NCI-H2107 (cell line): ENCODE measurements at places on chromosomes 6 and 20.
A peak's percentile ranks its signal among the peaks of the same experiment; 100 is the strongest.

DNA sequence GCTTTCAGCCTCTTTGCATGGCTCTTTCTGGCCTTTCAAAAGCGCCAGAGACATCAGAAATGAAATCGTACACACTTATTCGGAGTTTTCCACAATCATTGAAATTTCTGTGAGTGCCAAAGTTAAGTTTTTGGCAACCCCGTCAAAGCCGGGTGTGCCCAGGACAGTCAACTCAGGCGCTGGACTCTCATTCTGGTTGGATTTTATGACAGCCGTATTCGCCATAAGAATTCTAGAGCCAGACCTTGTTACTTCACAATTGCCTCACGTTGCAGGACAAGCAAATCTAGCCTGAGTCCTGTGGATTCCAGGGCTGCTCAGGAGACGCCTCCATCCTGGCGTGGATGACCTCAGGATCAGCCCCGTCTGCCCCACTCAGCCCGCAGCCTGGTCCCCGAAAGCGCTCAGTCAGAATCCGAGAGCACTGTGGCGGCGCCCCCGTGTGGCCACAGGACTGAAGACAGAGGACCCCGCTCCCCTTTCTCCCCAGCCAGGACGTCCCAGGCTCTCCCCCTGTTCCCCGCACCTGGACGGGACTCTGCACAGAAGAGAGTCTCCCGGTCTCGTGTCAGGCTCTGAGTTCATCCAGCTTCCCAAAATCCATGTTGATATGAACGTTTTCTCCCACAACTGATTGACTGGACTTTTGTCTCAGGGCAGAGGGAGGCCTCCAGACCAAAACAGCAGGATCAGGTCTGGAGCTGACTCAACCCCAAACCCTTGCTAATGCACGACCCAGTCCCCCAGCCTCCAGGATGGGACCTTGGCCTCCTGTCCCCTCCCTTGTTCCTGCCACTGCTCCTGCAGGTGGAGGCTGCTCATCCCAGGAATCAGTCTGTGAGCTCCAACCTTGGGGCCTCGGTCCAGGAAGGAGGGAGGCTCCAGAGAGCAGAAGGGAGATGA lies 38.2 kb downstream of the MICA start:
- DNase-seq = no peak

DNA sequence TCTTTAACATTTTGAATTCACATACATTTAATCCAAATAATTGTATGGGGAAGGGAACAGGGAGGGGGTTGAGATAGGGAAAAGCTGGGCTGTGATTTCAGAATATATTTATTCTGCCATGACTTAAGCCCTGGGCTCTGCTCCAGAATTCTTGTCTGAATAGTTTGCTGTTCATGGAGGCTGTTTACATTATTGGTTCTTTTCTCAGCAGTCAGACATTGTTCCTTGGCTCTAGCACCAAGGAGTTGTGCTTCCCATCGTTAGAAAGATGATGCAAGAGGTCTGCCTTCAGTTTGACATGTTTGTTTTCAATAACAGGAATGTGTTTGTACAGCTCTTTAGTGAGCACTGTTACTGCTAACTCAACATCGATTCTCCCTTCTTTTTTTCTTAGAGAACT lies 198.8 kb upstream of the CDYL start:
- DNase-seq = no peak

GRCh38 chr20:45350217-45350616 lies 2.0 kb upstream of the SDC4 start:
- no peak for DNase-seq

DNA sequence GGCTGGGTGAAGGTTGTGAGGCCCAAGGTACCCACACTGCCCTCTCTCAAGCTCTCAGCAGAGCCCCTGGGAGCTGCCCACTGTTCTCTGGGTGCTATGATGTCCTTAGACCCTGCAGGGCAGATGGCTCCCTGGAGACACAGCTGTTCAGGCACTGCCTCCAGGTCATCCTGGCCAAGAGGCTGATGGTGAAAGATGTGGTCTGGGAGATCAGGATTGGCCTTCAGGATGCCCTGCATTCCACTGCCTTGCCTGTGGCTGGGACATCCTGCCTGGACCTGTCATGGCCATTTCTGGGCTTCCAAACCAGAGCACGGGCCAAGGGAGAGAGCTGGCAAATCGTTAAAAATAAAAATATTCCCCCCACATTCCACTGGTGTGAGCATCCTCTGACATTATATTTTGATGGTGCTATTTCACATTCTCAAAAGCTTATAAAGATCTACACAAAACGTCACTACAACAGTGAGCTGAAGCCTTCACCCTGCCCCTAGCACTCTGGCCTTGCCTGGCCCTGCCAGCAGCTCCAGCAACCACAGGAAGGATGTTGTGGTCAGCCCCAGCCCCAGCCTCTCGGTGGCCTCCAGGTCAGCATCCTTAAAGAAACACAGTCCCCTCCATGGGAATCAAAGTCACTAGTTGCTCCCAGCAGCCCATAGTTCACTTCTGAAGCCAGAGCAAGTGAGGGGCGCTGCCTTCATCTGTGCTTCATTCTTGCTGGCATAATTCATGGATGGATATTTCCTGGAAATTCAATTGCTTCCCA lies 13.5 kb upstream of the KCNK16 start:
- no peak for DNase-seq

DNA sequence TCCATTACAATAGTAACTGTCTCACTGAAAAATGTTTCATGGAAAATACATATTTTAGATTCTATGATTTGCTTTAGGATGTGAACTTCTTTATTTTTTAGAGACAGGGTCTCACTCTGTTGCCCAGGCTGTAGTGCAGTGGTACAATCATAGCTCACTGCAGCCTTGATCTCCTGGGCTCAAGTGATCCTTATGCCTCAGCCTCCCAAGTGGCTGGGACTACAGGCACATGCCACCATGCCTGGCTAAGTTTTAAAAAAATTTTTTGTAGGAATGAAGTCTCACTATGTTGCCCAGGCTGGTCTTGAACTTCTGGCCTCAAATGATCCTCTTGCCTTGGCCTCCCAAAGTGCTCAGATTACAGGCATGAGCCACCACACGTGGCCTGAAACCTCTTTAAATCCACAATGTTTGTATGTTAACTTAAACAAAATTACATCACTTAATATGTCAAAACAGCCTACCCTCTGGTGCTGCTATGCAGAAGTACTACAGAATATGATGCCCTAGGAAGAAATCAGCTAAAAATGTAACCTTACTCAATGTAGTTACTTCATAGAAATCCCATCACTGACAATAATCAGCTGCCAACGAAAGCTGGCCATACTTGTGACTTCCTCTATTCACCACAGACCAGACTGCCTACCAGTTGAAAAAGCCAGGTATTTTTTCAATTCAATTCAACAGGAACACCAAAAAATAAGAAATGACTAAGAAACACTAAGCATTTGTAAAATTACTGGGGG lies 17.6 kb downstream of the EEF1A1 start:
- DNase-seq = no peak

DNA sequence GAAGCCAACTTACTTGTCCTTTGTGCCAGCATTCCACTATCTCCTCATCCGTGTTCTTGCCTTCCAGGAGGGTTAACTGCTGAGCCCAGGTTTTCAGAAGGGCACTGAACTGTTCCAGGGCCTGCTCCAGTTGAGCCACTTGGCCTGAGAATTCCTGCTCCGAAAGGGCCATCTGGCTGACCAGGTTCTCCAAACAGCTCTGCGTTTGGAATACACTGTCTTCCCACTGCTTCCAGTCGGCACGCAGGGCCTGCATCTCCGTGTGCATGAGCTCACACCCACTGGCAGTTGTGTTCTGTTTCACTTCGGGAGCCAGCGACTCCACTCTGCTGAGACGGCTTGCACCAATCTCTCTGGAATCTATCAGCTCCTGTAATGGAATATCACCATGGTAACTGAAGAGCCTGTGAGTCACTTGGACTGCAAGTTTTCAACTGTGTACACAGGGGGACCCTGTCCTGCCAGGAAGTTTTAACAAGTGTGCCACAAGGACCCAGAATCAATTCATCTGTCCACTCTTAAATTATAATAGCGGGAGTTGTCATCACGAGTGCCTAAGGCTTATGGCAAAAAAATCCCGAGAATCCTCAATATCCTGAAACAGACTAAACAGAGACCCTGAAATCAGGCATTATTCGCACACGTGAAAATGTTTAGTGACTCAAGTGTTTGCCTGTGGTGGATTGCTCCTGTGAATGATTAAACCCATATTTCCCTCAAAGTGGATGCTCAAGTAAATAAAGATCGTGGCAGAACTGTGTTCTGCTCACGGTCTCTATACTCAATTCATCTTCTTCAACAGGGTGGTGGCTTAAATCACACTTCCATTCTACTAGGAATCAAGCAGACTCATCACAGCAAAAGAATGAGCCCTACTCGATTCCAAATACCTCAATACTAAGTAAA lies 255.9 kb downstream of the SYNE1 start:
- no peak for DNase-seq

DNA sequence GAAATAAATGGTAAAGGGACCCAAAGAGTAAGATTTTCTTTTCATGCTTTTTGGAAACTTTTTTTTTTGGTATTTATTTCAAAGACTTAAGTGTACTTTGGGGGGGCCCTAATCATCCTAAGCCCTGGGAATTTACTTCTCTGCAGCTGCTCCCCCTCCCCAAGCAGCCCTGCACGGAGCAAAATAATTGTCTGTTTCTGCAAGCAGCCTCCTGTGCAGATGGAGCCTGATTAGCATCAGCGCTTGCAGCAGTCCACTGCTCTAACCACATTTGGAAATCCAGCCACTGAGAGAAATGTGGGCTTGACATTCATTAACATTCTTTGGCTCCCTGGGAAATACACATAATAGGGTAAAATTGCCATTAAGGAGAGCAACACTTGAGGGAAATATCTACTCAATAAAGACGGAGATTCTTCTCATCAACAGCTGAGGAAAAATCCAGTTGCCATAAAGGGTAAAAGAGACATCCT lies 309.2 kb upstream of the MAP3K7 start:
- no peak for DNase-seq

- DNase-seq = no peak
These were observed 37.2 kb downstream of the SLC22A2 start for GRCh38 chr6:160221423-160221822.

- DNase-seq = no peak
These were observed 468.2 kb downstream of the PKHD1 start for GRCh38 chr6:51619042-51619799.

DNA sequence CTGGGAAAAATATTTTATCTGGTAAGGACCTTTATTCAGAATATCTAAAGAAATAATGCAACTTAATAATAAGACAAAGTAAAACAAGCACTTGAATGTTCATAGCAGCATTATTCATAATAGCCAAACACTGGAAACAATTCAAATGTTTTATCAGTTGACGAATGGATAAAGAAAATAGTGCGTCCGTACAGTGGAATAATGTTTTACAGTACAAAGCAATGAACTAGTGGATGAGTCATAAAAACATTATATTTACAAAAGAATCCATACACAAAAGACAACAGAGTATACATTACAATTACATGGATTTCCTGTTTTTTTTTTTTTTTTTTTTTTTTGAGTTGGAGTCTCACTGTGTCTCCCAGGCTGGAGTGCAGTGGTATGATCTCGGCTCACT lies 12.7 kb downstream of the SMAP1 start:
- no peak for DNase-seq

- DNase-seq = no peak
These were observed 7.4 kb upstream of the LAMA5 start for GRCh38 chr20:62374331-62375152.

GRCh38 chr6:151409260-151409659 lies 17.9 kb upstream of the ZBTB2 start:
- DNase-seq = no peak

DNA sequence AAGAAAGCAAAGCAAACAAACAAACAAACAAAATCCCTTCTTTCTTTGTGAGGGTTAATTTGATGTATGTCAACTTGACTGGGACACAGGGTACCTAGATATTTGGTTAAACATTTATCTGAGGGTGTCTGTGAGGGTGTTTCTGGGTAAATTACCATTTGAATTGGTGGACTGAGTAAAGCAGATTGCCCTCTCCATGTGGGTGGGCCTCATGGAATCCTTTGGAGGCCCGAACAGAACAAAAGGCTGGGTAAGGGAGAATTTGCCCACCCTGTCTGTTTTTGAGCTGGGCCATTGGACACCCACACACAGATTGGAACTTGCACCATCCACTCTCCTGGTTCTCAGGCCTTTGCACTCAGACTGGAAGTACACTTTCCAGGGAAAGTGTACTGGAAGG lies 628.8 kb upstream of the CITED2 start:
- DNase-seq = no peak

GRCh38 chr6:68235326-68235784 lies 399.7 kb upstream of the ADGRB3 start:
- DNase-seq = no peak

DNA sequence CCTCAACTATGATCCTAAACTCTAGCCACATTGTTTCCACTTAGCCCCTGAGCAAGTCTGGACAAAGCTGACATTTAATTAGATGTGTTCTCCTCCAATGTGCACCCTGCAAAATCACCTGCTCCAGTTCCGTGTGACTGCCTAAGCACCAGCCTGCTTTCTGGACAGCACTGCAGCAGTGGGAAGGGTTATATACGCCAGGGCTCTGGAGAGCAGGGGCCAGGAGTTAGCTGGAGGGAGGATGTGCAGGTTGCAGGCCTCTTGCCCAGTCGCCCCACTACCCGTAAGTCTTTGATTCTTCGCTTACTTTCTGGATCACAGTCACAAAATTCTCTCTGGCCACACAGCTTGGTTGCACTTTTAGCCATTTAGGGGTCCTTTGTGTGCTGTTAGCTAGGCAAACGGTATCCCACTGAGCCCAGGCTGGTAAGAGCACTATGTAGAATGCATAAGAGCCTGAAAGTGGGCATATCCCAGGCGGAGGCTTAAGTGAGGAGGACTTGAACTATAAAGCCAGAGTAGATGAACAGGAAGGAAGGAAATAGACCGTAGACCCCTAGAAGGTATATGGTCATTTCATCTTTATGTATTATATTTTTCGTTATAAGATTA lies 10.7 kb upstream of the PLEKHG1 start:
- DNase-seq = peak; percentile 44

DNA sequence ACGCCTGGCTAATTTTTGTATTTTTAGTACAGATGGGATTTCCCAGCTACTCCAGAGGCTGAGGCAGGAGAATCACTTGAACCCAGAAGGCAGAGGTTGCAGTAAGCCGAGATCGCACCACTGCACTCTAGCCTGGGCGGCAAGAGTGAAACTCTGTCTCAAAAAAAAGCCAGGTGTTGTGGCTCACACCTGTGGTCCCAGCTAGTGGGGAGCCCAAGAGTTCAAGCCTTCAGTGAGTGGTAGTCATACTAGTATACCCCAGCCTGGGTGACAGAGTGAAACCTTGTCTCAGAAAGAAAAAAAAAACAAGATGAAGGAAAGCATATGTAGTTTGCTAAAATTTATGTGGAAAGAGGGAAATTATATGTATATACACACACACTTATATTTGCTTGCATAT lies 20.0 kb upstream of the POU5F1 start:
- DNase-seq = no peak

- no peak for DNase-seq
These were observed 180.8 kb upstream of the CST7 start for GRCh38 chr20:24768201-24768636.

GRCh38 chr6:165308926-165309731 lies at the start of gene C6orf118:
Gene C6orf118 (minus strand): TSS chr6:165309605. CDS start chr6:165309586, 19 bp downstream.
- no peak for DNase-seq

- no peak for DNase-seq
These were observed 694.9 kb upstream of the ID4 start for GRCh38 chr6:19142275-19142674.

GRCh38 chr6:75344455-75344854 lies 59.9 kb upstream of the TMEM30A start:
- no peak for DNase-seq

GRCh38 chr20:24503352-24503931 lies 34.0 kb downstream of the SYNDIG1 start:
- no peak for DNase-seq
